T-helper 1 cell (primary cell): ENCODE measurements at places on chromosomes 7 and 10.

DNA sequence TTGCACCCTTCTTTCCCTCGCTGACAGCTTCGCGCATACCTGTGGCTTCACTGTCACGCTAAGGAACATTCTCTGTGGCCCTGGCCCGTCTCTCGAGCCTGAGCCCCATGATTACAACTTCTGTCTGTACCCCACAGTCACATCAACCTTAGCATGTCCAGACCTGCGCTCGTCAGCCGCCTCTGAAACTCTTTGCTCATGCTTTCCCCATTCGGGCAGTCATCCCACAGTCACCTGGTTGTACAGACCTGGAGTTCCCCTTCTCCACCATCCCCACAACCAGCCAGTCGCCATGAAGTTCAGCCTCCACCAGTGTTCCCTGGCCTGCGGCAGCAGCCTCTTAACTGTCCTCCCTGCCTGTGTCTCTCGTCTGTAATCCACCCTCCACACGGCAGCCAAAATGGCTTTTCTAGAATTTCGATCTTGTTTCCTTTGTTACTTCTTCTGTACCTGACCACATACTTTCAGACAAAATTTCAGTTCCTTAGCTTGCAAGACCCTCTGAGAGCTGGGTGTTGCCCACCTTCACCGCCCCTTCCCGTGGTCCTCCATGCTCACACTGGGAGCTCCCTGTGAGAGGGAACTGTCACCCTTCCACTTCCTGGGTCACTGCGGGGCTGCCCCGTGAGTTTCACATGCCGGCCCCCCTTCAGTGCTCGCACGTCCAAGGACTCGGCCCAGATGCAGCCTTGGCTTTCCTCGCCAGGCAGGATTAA is 229.2 kb downstream of the CELF2 start:
- DNase-seq, result no peak

- DNase-seq, result no peak
Measured at GRCh38 chr7:78435355-78435754, 636.8 kb downstream of the PHTF2 start.

DNA sequence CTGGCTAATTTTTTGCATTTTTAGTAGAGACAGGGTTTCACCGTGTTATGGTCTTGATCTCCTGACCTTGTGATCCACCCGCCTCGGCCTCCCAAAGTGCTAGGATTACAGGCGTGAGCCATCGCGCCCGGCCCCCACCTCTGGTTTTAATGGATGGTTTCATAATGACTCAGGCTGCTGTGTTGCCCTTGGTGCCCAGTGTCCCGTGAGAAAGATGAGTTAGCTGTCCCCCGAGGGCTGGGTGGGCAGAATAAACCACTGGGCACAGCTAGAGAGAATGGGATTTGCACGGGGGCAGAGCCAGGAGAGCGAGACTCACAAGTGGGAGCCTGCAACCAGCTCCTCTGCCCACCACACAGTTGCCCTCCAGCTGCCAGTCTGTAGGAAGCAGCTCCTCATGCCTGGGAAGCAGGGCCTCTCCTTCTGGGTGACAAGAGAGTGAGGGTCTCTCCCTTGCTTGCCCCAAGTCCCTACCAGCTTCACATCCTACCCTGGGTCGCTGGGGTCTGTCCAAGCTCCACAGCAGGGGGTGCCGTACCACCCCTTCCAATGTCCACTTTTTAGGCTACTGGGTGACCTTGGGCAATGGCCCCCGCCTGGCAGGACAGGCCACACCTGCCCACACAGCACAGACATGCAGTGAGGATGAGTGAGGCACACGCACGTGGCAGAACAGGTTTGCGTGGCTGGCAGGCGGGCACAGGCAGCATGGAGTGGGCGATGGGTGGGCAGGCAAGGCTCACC is 16.1 kb upstream of the NDST2 start:
- DNase-seq, result no peak

DNA sequence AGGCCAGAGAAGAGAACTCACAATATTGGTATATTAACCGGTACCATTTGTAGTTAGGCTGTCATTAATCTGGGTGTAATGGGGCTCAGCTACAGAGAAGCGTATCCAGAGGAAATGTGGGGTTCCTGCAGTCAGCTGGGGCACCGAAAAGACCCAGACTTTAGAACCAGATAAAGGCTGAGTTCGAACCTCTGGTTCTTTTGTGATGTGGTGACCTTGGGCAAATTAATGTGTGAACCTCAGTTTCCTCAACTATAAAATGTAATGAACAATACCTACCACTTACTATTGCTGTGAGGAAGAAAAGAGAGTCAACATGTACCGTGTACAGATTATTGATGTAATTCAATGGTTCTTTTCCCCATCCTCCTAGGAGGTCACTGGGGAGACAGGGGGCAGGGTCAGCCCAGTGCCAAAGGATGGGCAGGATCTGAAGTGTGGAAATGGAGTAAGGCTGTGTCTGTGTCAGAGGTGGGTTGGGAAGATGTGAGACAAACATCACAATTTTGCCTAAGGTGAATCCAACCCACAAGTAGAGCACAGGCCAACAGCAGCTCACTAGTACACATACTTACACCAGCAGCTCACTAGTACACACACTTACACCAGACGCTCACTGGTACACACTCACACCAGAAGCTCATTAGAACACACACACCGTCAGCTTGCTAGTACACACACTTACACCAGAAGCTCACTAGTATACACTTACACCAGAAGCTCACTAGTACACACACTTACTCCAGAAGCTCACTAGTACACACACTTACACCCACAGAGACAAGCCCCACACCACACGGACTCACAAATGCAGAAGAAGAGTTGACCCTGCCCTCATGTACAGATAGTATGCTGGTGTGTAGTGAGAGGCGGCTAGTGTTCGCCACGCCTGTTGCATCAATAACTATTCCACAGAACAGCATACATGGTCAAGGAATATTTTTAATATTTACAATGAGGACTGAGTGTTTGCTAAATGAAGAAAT is 28.0 kb downstream of the PRSS2 start:
- DNase-seq, result no peak

- DNase-seq, result no peak
Measured at GRCh38 chr7:27389496-27389895, 146.9 kb downstream of the EVX1 start.

GRCh38 chr10:96858038-96858705 is 26.1 kb downstream of the LCOR start:
- no peak for DNase-seq

DNA sequence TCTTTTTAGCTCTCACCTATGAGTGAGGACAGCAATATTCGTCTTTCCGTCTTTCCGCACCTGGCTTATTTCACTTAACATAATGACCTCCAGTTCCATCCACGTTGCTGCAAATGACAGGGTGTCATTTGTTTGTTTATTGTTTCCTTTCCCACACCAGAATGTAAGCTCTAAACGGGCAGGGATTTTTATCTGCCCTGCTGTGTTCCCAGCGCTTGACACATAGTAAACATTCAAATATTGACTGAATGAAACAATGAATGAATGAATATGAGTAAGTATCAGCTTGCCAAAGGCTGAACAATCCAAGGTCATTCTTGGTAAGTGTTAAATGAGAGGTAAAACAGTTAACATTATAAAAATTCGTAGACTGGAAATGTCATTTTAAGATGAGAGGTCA is 12.8 kb downstream of the SH3PXD2A start:
- DNase-seq, result no peak

DNA sequence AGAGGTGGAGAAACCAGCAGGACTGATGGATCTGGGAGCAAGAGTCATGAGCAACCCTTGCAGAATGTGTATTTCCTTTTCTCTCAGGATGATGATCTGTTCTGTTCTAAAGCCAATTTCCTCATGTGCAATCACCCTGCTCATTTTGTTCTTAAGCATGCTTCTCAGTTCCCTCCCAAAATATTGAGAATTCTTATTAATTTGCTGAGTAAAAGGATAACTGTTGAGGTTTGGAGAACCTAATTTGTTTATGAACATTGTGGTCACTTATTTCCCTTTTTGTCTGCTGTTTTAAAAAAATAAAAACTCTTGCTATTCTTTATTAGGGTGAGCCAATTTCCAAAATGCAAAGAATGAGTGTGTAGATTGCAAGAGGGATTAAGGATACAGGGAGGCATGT is 106.8 kb downstream of the APBB1IP start:
- no peak for DNase-seq

DNA sequence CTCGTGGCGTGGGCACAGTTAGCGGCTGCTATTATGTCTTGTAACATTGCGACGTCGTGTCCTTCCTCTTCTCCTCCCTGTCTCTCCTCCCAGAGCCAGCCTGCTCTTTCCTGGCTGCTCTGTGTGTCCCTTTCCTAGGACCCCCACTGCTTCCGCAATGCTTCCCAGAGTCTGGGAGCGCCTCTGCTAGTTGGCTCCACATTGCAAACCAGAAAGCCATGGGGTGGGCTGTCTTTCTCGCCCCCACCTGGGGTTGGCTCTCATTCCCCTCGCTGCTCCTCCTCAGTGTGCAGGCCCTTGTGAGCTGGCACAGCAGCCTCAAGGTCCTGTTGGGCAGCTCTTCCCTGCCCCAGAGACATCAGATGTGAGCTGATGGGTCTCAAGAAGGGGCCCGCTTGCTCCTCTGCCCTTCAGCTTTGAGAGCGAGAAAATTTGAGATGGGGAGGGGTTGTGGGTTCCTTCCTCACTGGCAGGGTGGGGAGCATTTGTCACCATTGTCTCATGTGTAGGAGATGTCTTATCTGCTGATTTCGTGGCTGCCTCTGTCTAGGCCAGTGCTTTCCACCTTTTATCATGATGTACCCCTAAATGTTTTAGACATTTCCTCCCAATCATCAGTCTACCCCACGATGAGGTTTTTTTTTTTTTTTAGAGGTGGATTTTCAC is 3.3 kb downstream of the ADAMTS14 start:
- DNase-seq, result no peak

GRCh38 chr7:151461942-151462230 is 21.9 kb upstream of the CRYGN start:
- no peak for DNase-seq

DNA sequence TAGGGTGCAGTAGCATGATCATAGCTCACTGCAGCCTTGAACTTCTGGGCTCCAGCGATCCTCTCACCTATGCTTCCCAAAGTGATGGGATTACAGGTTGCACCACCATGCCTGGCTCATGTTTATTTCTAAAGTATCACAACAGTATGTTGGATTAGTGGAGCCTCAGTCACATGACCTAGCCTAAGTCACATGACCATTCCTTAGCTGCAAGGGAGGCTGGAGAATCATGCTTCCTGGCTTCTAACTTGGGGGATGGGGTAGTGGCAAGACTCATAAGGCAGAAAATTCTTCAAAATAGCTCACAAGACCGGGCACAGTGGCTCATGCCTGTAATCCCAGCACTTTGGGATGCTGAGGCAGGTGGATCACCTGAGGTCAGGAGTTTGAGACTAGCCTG is 26.9 kb upstream of the TPST1 start:
- no peak for DNase-seq

DNA sequence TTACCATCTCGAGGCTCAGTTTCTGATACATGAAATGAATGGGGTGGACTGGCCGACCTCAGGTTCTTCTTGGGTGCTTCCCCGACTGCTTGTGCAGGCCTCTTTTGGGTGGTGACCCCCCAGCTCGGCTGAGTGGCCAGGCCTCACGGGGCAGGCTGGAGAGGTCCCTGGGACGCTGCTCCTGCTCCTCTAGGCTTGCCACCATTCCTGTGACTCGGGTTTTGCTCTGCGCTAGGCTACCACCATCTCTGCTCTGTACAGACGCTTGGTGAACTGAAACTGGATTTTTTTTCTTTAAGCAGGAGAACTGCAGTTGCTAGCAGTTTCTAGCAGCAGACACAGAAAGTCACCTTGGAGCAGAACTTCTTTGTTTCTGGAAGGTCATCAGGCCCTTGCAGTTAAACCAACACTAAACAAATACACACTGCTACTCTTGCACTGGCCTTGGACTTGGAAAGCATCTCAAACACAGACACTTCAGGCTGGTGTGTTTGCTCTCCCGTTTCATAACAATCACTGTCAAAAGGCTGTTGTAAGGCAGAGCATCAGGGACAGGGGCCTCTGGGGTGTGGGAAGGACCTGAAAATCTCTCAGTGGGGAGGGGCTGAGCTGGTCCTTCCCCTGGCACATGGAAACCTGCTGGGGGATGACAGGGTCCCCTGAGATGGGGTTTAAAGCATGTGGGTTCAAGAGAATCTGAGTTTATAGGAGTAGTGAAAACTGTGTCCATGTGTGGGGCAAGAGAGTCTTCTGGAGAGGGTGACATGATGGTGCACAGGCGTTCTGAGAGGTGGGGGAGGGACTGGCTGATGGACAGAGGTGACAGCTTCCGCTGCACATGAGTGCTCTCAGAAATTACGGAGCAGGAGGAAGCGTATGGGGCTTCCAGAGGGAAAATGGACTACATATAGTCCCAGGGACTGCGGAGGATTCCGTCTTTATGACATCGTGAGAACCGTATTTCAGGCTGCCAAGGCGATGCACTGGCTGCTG is 35.0 kb upstream of the GIMAP8 start:
- DNase-seq, result no peak

- no peak for DNase-seq
Measured at GRCh38 chr10:78236416-78237015, 202.9 kb downstream of the RPS24 start.

- DNase-seq, result peak; percentile 52
Measured at GRCh38 chr7:786472-787255, 45.6 kb upstream of the SUN1 start.

DNA sequence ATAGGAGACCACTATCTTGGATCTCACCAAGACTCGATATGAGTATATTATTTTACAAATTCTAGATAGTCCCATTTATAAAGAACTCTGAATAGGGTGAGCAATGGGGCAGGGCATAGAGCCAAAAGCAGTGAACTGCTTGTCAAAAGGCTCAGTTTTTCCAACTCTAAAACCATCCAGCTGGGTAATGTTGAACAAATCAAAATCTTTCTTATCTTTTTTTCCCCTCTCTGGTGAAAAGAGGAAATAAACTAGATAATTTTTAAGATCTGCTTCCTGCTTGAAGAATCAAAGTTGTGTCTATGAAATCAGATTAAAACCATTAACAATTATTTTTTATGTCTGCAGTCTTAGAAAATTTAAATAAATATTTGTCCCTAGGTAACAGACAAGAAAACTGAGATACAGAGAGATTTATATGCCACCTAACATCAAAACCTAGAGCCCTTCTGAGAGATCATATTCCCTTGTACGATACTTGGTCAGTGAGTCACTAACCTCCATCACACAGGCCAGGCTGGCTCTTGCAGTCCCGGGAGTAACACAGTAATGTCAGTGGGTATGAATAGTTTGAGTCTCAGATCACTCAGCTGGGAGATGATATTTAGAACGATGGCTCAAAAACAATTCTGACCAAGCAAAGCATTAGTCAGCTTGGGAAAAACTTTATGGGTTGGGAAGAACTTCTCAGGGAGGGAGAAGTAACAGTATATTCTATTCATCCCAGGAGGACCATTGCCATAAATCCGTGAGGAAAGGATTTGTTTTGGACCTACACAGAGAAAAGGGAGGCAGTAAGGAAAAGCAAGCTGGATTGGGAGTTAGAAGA is 178.8 kb downstream of the REEP3 start:
- no peak for DNase-seq

DNA sequence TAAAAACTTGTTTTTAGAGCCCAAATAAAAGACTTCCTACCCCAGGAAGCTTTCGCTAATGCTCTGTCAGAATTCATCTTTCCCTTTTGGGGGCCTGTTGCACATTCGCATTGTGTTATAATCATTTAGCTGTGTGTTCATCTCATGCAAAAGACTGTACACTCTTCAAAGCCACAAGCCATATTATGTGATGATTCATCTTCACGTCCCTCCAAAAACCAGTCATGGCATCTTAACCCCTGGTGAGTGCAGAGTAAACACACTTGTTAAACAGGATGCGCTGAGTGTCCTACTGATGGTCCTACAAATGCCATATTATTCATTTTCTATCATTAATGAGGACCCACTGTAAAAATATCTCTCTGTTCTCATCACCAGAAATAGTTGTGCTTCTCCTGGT is 235.4 kb downstream of the KIAA1217 start:
- DNase-seq, result no peak
